ENCODE measurements at places on chromosomes 7 and 10.

DNA sequence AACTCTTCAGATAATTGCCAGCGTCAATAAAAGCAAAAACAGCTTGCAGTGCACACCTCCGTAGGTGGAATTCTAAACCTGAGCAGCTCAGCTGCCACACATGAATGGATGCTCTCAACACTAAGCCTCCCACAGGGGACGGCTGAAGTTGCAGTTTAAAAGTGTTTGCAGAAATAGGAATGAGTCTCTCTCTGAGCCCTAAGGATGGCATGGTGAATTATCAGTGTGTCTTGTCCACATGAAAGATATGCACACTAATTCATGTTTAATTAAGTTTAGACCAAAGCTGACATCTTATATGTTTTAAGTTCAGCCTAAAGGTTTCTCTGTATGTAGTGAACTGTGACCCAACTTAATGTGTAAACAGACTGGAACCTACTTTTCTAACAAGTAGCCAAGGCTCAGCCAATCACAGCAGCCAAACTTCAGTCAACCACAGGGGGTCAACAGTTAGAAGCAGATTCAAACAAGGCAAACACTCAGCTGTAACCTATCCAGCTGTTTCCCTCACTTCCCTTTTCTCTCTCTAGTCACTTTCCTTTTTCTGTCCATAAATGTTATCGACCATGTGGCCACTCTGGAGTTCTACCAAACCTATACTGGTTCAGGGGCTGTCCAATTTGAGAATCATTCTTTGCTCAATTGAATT lies 38.1 kb downstream of the CTTNBP2 start:
- DNase-seq = no peak

GRCh38 chr10:29618341-29619171 lies 16.2 kb downstream of the SVIL start:
- DNase-seq = no peak

DNA sequence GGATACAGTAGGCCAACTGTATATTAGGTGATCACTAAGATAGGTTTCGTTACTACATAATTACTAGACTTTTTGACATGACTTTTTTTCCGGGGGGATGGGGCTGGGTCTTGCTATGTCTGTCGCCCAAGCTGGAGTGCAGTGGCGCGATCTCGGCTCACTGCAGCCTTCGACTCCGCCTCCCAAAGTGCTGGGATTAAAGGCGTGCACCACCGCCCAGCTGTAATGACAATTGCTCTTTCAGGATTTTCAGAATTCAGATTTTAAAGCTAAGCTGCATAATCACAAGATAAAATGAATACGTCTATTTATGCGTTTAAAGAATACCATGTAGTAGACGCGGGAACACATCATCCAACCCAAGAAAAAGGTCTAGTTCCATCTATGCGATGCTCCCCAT lies 982 bp downstream of the IDI1 start:
- no peak for DNase-seq

- DNase-seq = no peak
These were observed 516 bp downstream of the ZNHIT1 start for GRCh38 chr7:101218236-101219125.

DNA sequence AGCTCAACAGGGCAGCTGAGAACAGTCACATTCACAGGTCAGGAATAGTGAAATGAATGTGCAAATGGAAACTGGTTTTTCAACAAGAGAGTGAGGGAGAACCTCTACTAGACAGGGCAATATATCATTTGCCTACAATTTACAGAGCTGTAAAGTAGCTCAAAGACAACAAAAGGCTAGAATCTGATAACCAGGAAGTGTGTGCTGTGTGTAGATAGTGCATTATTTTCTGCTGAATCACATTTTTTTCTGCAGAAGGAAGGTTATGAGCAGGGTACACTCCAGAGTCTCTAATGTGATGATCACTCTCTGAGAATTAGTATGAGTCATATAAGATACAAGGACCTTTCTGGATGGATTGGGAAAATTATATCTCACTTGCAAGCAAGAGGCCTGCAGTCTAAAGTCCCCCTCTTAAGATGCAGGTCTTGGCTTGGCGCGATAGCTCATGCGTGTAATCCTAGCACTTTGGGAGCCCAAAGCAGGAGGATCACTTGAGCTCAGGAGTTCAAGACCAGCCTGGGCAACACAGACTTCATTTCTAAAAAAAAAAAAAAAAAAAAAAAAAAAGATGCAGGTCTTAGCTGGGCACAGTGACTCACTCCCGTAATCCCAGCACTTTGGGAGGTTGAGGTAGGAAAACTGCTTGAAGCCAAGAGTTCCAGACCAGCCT lies 59.9 kb upstream of the COBL start:
- DNase-seq = no peak

DNA sequence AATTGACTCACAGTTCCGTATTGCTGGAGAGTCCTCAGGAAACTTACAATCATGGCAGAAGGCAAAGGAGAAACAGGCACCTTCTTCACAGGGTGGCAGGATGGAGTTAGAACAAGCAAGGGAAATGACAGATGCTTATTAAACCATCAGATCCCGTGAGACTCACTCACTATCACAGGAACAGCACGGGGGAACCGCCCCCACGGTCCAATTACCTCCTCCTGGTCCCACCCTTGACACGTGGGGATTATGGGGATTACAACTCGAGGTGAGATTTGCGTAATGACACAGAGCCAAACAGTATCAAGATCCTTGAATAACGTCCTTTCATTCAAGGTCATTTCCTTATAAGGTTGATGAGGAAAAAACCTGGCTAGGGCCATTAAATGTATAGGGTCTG lies 176.6 kb downstream of the TPK1 start:
- DNase-seq = no peak

GRCh38 chr10:68242051-68242450 lies 10.1 kb upstream of the ATOH7 start:
- DNase-seq = no peak

GRCh38 chr10:50527442-50528043 lies 96.2 kb downstream of the SGMS1 start:
- no peak for DNase-seq

DNA sequence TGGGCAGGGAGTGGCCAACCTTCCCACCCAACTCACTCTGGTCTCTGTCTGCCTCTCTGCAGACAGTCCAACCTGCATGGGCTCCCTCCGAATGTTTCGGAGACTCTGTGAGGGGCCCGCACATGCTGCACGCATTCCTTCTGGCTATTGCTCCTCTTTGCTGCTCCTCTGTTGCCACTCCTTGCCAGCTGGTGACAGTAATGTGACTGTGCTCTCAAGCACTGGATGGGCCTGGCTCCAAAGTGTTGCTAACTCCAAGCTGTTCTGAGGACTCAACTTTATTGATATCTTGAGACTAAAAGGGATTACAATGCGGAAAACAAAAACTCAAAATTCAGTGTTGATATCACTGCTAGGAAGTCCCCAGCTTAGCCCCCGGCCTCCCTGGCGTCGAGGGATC lies 105.4 kb upstream of the KIF5B start:
- no peak for DNase-seq

GRCh38 chr7:14899030-14899429 lies 3.5 kb downstream of the DGKB start:
- DNase-seq = no peak

GRCh38 chr7:48537561-48537960 lies 366.3 kb downstream of the ABCA13 start:
- no peak for DNase-seq

DNA sequence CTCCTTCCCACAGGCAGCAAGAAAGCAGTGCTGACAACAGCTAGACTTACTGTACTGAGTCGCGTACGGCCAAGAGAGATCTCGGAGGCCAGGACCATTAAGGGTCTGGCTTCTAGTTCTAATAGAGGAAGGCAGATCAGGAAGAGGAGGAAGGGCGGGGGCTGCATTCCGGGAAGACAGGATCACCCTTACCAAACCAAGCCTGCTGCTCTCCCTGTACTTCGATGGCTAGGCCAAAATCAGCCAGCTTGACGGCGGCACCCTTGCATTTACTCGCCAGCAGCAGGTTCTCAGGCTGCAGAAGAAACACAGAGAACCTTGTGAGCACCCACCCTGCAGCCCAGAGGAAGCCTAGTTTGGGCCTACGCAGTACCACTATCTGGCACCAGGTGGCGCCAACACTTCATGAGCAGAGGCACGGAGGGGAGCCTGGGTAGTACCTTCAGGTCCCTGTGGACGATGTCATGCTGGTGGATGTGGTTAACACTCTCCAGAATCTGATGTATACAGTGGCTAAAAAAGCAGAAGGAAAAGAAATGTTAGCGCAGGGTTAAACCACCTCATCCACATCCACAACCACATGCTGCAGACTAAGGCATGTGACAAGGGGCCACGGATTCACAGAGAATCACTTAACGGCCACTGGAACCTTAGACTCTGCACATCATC lies 25.4 kb downstream of the CAMK2G start:
- peak; percentile 92 for DNase-seq

- peak; percentile 49 for DNase-seq
These were observed 348.2 kb upstream of the C7orf33 start for GRCh38 chr7:148242294-148242821.

GRCh38 chr10:2592360-2593160 lies 474.8 kb upstream of the PFKP start:
- no peak for DNase-seq

- DNase-seq = no peak
These were observed 21.0 kb downstream of the UCMA start for GRCh38 chr10:13213163-13213562.

- DNase-seq = peak; percentile 67
These were observed 26.9 kb downstream of the TMEM120A start for GRCh38 chr7:75967487-75967997.

DNA sequence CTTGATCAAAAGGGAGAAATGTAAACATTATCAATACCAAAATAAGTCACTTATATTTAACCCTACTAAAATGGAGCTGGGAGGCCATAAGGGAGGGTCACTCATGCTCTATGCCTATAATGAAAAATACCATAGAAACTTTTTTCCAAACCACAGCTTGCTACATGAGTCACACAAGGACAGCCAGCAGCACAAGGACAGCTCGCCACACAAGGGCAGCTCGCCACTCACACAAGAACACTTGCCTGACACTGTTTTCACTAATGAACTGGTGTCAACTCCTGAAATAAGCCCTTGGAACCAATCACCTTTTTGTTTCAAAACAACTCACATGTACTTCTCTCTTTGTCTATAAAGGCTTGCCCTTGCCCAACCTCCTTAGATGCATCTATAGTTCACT lies 43.3 kb downstream of the FRMPD2 start:
- DNase-seq = no peak

DNA sequence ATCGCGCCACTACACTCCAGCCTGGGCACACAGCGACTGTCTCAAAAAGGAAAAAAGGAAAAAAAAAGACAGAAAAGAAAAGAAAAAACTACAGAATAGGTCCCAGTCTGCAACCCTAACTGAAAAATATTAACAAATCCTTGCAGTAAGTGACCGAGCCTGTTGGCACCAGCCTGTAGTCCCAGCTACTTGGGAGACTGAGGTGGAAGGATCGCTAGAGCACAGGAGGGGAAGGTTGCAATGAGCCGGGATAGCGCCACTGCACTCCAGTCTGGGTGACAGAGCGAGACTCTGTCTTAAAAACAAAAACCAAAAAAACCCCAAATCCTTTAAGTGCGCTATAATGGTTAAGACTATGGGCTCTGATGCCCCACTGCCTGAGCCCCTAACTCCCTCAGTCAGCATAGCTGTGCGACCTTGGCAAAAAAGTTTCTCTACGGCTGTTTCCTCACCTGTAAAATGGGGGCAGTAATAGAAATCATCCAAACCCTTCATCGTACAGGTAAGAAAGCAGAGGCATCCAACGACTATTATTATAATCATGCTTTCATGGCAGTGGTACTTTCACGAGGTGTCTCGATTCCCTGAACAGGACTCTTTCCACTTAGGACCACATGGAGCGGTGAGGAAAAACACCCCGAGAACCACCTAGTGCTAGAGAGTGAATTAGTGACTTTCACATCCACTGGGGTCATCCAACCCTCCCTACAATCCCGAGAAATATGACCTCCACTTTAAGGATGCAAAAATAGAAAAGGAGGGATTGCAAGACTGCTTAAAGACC lies 755 bp downstream of the TOMM7 start:
- no peak for DNase-seq

GRCh38 chr10:31833753-31834152 lies 94.9 kb downstream of the ARHGAP12 start:
- no peak for DNase-seq

GRCh38 chr10:18400906-18401245 lies 250.5 kb downstream of the NSUN6 start:
- DNase-seq = no peak

DNA sequence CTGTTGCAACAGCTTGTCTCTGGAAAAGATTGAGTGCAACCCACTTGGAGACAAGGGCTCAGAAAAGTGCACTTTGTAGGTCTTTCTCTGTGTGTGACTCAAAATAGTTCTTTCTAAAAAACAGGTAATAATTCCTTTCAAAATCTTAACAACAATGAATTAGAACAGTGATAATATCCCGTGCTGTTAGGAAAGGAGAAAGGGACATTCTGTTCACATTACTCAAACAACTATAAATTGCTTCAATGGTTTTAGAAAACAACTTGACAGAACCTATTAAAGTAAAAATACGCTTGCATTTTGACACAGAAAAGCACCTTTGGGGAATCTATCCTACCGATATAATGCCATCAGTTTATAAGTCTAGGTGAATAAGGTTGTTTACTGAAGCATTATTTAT lies 468.1 kb upstream of the DPP6 start:
- no peak for DNase-seq

GRCh38 chr7:68722044-68722443 lies 876.2 kb upstream of the AUTS2 start:
- DNase-seq = no peak

GRCh38 chr7:2233926-2234325 lies 1.2 kb upstream of the MAD1L1 start:
- no peak for DNase-seq

DNA sequence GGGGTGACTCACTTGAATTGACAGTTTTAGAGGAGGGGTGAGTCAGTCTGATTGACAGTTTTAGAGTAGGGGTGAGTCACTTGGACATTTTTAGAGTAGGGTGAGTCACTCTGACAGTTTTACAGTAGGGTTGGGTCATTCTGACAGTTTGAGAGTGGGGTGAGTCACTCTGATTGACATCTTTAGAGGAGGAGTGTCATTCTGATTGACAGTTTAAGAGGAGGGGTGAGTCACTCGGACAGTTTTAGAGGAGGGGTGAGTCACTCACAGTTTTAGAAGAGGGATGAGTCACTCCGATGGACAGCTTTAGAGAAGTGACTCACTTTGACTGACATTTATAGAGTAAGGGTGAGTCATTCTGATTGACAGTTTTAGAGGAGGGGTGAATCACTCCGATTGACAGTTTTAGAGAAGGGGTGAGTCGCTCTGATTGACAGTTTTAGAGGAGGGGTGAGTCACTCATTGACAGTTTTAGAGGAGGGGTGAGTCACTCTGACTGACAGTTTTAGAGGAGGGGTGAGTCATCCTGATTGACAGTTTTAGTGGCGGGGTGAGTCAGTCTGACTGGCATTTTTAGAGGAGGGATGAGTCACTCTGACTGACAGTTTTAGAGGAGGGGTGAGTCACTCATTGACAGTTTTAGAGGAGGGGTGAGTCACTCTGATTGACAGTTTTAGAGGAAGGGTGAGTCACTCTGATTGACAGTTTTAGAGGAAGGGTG lies 595.9 kb downstream of the DNAJB6 start:
- DNase-seq = peak; percentile 3

GRCh38 chr7:53087274-53087673 lies 51.8 kb downstream of the POM121L12 start:
- DNase-seq = no peak

GRCh38 chr7:130309986-130310385 lies 17.0 kb downstream of the CPA4 start:
- DNase-seq = no peak

Data from suppressor macrophage treated with lipopolysaccharide for 1 hour (primary cell).